CD4-positive, alpha-beta T cell treated with Interleukin-21 for 1 hour (primary cell): ENCODE measurements at places on chromosomes 13 and 19.

DNA sequence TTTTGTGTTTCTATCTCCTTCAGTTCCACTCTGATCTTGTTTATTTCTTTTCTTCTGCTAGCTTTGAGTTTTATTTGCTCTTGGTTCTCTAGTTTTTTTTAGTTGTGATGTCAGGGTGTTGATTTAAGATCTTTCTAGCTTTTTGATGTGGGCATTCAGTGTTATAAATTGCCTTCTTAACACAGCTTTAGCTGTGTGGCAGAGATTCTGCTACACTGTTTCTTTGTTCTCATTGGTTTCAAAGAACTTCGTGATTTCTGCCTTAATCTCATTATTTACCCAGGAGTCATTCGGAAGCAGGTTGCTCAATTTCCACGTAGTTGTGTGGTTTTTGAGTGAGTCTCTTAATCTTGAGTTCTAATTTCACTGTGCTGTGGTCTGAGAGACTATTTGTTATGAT, 251.7 kb upstream of the HTR2A start:
- DNase-seq: no peak

DNA sequence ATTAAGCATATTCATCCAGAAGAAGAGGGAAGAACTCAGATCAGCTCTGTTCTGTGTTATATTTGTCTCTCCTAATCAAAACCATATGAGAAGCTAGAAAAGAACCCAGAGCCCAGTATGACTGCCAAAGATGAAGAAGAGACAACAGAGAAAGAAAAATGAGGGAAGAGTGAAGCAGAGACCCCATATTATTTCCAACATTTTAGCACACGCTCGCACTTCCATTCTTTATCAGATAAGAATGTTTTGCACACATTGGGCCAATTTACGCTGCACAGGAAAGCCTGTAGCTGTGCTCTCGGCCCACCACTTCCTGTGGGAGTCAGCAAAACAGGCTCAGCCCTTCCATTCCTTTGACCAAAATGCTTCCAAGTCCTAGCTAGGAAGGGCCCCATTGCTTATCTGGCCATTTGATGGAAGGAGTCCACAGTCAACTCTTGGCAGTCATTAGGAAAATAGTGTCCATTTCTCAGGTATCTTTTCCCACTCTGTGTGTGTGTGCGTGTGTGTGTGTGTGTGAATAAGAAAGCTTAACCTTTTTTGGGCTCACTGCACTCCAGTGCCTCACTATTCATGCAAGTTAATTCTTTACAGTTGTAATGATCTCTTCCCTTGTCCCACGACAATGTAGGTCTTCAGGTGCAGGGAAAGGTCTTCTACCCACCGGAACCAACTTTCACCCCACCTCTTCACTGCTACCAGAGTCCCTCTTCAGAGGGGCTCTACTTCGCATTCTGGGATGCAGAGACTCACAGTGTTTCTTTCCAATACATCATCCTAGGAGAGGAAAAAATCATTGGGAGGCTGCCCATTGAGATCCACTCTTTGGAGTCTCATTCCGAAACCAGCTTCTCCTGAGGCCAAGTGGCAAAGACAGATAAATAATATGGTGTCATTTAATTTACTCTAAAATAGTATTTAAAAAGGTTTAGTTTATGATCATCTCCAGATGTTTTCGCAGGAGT, 237.5 kb downstream of the COG6 start:
- peak; percentile 13 for DNase-seq

DNA sequence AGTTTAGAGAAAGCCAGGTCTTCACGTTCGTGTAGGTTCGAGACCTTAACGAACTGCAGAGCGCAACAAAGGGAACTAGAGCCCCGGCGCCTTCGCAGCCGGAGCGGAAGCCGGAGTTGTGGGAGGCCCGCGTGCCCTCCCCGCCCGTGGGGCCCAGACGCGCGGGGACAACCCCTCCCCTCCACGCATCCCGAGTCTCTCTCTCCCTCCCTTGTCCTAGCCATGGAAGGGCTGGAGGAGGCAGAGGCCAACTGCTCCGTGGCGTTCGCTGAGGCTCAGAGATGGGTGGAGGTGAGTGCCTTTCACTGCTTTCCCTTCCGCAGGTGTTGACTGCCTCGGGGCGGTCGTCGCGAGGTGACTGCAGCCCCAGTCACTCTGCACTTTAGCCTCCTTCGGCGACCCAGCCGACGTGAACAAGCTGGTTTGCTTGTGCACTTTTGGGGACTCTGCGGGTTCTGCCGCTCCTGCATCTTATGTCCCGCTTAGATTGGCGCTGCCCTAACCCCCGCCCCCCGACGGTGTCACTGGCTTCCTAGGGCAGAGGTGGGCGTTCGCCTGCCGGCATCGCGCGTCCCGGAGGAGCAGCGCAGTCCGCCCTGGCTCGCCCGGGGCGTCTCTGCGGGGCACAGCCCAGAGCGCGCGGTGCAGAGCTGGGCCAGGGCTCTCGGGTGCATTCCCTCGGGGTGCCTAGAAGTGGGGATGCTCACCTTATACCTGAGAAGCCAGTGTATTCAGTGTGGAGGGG, 478 bp downstream of the LMO7 start:
- no peak for DNase-seq

DNA sequence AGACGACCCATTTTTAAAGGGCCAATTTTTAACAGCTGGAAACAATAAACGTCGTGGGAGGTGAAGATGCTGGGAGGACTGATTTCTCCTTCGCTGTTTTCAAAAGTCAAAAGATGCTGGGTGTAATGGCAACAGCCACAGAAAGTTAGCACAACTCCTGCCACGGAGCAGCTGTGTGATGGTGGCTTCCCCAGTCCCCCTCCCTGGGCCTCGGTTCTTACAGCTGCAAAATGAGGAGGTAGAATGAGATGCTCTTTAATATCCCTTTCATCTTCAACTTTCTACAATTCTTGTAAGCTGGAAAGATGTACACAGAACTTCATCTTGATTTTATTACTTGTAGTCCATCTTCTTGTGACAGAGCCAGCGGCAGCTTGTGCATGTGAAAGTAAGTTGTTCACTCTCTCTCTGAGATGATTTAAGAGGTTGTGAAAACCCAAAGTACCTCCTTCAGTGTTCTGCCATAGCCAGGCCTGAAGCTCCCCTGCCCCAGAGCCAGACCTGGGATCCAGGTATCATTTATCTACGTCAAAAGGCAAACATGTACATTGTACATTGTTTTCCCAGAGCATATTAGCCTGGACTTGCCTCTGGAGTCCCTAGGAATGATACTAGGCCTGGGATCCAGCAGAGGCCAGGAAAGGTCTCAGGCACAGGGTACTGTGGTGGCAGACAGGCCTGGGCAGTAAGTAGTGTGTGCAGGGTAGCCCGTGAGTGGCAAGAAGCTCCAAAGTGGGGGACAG, 3.4 kb upstream of the UBE2L5 start:
- no peak for DNase-seq

GRCh38 chr13:98824376-98825160, 72.1 kb upstream of the SLC15A1 start:
- DNase-seq: no peak

DNA sequence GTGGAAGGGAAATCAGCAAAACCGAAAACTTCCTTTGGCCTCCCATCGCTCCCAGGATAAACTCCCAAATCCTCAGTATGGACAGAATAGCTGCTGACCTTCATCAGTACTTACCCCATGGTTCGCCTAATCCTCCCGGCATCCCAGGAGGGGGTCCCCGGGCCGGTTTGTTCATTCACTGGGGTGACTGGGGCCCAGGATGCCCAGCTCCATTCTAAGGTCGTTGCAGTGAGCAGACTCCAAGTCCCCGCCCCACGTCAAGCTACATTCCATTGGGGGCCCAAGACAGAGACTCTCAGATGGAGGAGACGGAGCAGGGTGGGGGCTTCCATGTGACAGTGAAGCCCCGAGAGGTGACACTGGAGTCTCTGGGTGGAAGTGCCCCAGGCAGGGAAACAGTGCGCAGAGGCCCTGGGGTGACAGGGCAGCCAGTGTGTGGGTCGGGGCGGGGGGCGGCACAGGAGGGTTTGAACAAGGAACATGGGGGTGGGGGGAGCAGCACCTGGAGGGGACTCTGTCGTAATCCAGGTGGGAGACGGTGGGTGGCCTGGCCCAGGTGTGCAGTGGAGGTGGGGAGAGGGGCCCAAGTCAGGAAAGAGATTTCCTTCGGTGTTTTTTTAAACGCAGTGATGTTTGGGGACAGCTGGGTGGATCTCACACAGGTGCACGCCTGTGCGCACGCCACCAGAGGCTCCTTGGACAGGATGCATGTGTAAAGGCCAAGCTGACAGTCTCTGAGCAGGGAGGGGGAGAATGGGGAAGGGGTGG, 5.1 kb downstream of the SSBP4 start:
- no peak for DNase-seq

DNA sequence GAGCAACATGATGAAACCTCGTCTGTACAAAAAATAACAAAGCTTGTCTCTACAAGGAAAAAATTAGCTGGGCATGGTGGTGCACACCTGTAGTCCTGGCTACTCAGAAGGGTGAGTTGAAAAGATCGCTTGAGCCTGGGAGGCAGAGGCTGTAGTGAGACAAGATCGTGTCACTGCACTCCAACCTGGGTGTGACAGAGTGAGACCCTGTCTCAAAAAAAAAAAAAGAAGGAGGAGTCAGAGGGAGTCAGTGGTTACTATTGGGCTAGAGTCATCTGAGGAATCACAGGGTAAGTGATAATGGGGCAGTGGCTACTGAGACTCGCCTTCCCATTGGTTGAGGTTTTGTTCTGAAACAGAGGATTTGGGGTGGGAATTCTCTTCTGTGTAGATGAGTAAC, 1.9 kb upstream of the GPI start:
- DNase-seq: no peak

DNA sequence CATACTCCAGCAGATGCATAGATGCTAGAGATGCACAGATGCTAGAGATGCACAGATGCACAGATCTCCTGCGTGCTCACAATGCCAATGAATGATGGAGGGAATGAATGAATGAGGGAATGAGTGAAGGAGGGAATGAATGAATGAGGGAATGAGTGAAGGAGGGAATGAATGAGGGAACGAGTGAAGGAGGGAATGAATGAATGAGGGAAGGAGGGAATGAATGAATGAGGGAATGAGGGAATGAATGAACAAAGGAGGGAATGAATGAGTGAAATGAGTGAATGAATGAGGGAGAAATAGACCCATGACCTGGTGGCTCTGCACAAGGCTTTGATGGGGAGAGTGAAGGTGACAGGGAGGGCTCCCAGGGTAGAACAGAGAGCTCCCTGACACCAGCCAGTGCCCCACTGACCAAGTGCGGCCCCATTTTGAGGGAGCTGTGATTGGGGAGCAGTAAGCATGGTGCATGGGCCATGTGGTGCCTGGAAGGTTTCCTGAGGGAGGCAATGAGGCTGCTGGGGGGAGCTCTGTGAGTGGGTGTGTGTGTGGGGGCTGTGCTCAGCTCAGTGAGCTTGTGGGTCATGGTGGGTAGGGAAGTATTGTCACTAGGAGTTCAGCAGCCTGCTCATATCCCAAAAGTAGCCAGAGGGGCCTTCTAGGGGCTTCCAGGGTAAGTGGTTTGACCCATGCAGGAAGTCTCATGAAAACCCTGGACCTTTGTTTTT, 12.7 kb downstream of the SLC27A1 start:
- no peak for DNase-seq

GRCh38 chr13:37039896-37040295, 19.6 kb downstream of the SUPT20H start:
- no peak for DNase-seq

DNA sequence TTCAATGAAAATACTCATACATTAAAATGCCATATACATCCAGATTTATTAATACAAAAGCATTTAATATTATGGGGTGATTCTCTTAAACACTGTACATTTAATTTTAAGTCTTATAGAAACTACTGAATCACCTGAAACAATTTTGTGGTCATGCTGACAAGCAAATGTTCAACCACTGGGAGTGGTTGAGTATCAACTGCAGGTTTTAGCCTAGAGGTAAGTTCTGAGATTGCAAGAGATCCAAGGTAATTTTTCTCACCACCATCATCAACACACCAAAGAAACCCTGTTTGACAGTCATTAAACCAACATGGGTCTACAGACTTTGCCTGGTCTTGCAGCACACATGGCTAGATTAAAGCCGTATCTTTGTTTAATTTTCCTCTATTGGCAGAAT, 196.3 kb downstream of the LHFPL6 start:
- DNase-seq: no peak

GRCh38 chr19:28981518-28981917, 231.4 kb downstream of the UQCRFS1 start:
- DNase-seq: no peak

DNA sequence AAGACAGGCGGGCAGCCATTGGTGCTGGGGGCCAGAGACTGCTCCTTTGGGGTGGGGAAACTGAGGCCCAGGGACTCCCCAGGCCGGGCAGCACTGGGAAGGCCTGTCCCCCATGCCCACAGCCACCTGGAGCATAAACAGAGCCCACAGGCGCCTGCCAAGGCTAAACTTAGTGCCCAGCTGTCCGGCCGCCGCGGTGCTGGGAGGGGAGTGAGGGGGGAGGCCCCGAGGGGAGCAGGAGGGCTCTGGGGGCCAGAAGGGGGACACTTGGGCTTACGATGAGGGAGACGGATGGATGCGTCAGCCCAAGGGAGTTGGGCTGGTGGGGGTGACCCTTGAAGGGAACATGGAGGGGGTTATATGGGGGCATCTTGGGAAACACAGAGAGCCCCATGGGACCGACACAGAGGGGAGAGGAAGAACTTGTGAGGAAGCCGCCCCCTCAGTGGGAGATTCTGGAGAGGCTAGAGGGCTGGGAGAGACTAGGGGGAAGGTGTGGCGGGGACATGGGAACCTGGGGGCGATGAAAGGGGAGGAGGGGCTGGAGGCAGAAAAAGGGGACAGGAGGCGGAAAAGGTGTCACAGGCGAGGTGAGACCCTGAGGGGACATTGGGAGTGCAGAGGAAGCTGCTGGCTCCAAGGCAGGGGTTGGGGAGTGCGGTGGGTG, 2.2 kb downstream of the CERS1 start:
- DNase-seq: no peak

DNA sequence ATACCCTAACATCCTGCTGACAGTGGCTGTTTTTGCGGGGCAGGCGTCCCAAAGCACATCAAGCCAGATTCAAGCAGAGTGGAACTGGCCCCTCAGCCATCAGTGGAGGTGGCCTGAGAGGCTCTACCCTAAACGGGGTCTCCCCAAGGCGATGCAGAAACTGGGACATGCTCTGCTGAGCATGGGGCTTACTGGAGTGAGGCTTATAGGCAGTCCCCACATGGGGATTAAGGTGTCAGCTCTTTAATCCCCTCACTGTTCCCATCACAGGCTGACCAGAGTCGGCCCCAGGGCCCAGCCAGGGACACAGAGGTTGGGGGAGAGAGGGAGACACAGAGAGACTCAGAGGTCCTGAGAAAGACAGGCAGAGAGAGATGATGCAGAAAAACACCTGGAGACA, 17.0 kb downstream of the CYP2F1 start:
- no peak for DNase-seq
